ENCODE measurements at places on chromosomes 1 and 21. TPM values are rescaled to one million over a fixed set of nuclear protein-coding genes. Genes with fewer than 3 reads are reported as not detected.
A peak's percentile ranks its signal among the peaks of the same experiment; 100 is the strongest.

GRCh38 chr1:181587870-181588438, 104.6 kb downstream of the CACNA1E start:
- DNase-seq = no peak

CFHR1 gene
- not detected for total RNA-seq

DNA sequence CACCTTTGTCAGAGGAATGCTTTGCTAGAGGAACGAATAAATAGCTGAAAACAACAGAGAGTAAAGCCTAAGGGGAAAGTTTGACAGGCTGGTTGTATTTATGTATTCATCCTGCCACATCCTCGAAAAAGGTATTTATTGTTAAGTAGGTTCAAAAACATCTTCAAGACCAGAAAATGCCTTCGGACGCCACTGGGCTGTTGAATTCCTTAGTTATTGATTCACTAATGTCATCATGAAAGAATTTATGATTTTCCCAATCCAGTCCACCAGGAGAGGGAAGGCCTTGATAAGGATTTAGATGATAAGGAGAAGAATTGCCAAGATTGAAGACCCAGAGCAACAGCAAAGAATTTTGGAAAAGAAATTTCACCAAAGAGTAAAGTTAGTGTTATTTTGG, 35.2 kb upstream of the MAB21L3 start:
- DNase-seq = no peak

LGR6 gene
- total RNA-seq = 0.26 TPM

DNA sequence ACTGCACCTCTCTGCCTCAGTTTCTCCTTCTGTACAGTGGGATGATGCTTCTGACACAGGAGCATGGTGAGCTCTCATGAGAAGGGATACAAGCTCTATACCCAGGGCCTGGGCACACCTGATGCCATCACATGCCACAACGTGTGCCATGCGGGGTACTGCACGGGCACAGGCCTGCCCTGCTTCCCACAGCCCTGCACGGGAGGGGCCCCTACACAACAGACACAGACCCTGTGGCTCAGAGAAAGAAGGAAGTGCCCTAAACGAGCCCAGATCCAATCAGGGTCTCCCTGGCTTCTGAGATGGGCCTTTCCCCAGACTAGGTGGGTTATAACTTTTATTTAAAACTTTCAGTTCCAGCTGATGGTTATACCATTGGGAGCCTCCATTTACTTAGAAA, 24.6 kb downstream of the C2CD2 start:
- no peak for DNase-seq

TEKT2 gene
- not detected for total RNA-seq

DNA sequence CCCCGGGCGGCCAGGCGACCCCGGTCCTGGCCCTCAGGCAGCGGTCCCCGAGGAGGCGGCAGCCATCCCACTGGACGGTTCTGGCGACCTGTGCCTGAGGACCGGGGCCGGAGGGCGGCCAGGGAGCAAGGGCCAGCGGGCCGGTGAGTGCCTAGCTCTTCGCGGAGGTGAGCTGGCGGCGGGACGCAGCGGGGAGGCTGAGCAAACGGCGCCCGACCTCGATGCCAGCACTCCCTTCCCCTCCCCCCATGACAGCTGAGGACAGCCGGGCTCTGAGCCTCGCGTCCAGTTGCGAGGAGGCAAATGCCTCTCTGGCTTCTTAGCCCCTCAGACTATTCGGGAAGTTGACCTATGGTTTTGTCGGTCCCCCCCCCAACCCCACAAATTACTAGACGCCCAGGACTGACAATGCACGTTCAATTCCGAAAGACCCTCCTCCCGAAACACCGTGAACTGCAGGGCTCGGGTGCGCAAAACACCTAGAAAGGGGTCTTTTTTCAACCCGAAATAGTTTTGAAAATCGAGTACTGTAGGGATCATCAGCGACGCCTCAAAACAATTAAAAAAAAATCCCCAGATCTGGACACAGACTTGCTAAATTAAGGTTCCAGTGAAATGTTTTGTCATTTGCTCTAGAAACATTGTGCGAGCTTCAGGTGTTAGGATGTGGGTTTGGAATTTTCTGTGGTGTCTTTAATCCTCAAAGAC, 8.3 kb downstream of the CDKN2C start:
- DNase-seq = peak; percentile 45

- DNase-seq = no peak
Observed at GRCh38 chr1:226678251-226678650, 60.8 kb downstream of the ITPKB start.

DNA sequence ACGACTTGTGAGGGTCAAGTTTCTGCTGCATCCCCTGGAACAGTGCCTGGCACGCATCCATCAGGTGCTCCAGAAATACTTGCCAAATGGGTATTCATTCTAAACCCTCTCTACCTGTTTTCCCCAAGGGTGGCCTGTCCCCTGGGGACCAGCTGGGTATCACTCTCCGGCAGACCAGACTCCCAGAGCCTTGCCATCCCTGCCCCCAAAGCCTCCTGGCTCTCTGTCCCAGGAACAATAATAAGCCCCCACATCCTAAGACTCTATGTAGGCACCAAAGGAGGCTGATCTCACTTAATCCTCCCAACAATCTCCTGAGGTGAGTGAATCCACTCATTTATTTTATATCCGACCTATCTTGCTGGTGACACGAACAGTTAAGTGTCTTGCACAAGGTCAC, 96.7 kb downstream of the MRPL37 start:
- no peak for DNase-seq

- DNase-seq = no peak
Observed at GRCh38 chr1:12454406-12455391, 163.3 kb downstream of the DHRS3 start.

- no peak for DNase-seq
Observed at GRCh38 chr1:88237058-88237457, 447.0 kb upstream of the PKN2 start.

IRF6 gene
- 1.3 TPM for total RNA-seq

PDC gene
- not detected for total RNA-seq

DNA sequence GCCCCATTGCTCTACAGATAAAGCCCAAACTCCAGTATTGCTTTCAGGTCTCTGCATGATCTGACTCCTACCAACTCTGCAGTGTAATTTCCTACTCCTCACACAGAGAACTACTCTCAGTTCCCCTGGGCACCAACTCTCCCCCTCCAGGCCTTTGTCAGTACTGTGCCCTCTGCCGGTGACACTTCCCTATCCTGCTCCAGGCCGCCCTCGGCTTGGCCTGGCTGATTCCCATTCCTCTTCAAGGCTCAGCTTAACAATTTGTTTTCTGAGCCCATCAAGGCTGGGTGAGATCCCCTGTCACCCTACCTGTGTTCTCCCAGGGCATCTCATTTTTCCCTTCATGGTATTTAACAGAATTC, 2.6 kb downstream of the SLAMF8 start:
- DNase-seq = no peak

- no peak for DNase-seq
Observed at GRCh38 chr1:218454700-218455282, 109.7 kb downstream of the TGFB2 start.

GRCh38 chr1:236706183-236706582, 19.9 kb downstream of the ACTN2 start:
- no peak for DNase-seq

A3GALT2 gene
- not detected for total RNA-seq

PLA2G5 gene
- total RNA-seq = not detected

- DNase-seq = no peak
Observed at GRCh38 chr1:5297180-5297885, 642.9 kb downstream of the AJAP1 start.

GRCh38 chr1:101139821-101140718, 96.7 kb upstream of the S1PR1 start:
- no peak for DNase-seq

EVI5 gene
- 2.6 TPM for total RNA-seq

DNA sequence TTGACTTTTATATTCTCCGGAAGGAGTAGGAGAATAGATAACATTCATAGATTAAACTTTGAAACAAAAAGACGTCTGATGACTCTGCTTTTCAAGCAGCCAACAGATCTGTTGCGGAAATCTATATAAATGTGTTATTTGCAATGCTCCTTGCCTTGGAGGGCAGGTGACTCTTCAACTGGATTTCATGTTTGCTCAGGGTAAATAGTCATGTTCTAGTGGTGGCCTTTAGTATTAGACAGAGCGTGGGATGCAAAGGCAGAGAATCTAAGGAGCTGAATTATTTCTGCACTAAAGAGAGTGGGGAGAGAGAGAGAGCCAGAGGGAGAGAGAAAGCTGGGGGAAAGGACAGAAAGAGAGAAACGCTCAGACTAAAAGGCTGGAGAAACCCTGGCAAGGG, 454.3 kb downstream of the AJAP1 start:
- DNase-seq = no peak

SDC3 gene
- not detected for total RNA-seq

BMP8B gene
- 0.47 TPM for total RNA-seq

DNA sequence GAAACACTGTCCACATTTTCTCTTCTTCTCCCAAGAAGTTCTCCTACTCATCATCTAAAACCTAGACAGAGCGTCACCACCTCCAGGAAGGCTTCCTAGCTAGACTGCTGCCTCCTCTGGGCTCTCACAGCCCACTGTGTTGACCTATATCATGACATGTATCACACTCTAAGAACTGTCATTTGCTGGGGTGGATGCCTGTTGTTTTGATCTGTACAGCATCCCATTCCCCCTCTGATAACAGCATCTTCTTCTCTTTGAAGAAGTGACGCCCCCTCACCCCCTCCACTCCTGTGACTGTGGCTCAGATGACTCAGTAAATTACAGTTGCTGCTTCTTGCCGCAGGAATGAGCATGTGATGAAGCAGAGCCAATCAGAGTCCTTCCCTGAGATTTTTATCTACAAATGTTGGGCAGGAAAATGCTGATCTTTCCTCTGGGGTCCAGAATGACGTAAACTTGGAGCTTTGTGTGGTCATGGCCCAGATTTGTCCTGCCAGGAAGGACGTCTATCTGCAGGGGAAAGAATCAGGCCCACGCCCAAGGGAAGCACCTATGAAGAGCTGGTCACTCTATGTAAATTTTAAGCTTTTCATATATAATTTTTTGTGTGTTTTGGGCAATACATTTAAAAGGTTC, 28.0 kb upstream of the FOXO6 start:
- DNase-seq = peak; percentile 39

NBPF4 gene
- not detected for total RNA-seq

DNA sequence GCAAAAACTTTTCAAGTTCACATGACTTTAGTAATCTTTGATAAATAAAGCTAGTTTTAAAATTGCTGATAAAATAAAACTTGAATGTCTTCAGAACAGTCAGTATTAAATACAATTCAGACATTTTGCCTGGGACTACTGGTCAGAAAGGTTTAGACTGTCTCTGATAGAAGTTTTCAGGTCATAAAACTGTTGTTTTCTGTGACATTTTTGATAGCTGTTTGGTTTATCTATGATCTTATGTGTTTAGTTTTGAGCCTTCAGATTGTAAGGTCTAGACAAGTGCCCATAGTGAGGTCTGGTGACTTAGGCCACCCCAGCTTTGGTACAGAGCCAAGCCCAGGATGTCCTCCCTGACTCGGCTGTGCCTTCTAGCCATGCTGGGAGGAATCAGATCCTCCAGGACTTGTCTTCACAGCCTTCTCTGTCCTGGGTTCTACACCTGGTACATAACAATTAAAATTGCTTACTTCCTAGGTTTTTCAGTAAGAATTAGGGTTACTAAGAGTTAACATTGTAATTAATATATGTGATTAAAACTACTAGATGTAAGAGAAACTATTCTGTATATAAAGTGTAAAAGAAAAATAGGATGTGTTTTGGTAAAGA, 15.1 kb upstream of the DNAH14 start:
- DNase-seq = no peak

MROH9 gene
- not detected for total RNA-seq

DNA sequence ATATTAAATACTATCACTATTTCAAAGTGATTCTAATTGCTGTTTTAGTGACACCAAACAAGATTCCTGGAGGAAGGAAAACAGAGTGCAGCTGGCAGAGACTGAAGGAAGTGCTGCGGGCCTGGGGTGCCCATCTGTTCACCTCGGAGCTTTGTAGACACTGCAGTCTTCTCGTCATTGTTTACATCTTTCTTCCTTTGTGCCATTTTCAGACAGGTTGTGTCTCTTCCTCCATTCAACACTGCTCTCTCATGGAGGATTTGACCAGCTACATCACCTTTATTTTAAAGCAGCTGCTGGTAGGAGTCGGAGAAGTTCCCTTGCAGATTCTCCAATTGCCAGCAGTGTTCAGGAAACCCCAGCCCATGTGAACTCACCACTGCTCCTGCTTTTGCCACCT, 37.3 kb downstream of the ABCA4 start:
- no peak for DNase-seq

CR1L gene
- total RNA-seq = not detected

DNA sequence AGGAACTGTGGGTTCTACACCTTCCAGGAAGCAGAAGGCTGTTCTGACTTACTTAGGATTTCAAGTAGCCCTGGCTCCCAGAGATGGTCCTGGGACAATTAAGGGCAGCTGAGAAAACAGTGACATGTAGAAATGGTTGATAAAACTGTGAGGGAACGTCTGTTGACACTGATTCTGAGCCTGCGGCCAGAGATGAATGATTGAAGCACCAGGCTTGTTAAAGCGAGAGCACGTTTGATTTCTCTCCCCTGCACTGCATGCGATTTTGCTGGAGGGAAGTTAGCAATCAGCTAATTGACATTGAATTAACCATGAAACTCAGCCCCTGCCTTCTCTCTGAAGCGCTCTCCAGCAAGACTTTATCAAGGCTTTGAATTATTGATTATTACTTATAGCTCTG, 29.9 kb upstream of the POU3F1 start:
- no peak for DNase-seq

TRNP1 gene
- total RNA-seq = 0.19 TPM
